ENCODE measurements at places on chromosomes 13 and 19.

- no peak for DNase-seq
Measured at GRCh38 chr19:33300009-33300893, 2.1 kb downstream of the CEBPA start.

- DNase-seq = no peak
Measured at GRCh38 chr19:3440082-3440481, 40.2 kb downstream of the SMIM24 start.

GRCh38 chr13:111114362-111115060 is 599 bp upstream of the ARHGEF7 start:
- DNase-seq = no peak

- no peak for DNase-seq
Measured at GRCh38 chr13:103976371-103976770, 910.2 kb upstream of the SLC10A2 start.
